ENCODE measurements at places on chromosomes 1 and 21.

- no peak for DNase-seq
Measured at GRCh38 chr1:52225174-52225573, 83.3 kb downstream of the ZFYVE9 start.

DNA sequence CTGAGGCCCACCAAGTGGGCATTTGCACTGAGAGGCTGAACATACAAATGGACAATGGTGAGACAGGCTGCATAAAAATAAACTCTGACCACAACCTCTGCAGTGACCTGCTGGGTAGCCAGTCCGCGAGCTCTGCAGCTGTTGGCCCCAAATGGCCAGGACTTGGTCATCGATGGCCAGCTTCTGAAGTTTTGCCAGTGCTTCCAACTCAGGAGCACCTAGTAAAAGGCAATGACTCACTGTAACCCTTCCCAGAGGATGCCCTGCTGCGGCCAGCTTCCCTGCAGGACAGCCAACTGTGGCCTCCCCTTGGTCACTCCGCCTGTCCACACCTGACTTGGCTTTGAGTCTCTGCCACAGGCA, 185.4 kb downstream of the DYRK1A start:
- DNase-seq, result no peak

GRCh38 chr1:51433269-51433971, 85.6 kb downstream of the EPS15 start:
- DNase-seq, result no peak

DNA sequence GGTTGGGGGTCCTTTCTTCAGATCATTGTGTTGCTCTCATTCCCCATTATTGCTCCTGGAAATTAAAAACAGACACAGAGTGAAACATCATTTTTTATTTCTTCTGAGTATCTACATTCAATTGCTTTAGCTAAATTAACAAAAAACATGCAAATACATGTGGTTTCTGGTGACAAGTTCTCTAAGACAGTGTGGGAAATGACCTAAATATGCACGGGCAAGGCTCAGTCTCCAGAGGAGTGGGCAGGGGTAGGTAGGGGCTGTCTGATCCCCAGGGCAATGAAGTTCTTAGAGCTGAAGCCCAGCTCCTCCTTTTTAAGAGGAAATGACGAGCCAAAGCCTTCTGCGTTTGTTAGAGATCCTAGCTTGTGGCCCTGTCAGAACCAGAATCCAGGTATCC, 4.5 kb downstream of the LEFTY2 start:
- DNase-seq, result no peak

- peak; percentile 38 for DNase-seq
Measured at GRCh38 chr1:183588827-183589226, 1.4 kb downstream of the NCF2 start.

- peak; percentile 19 for DNase-seq
Measured at GRCh38 chr1:204398197-204399125, 13.2 kb downstream of the PPP1R15B start.

GRCh38 chr1:54499097-54499359, 49.0 kb upstream of the ACOT11 start:
- no peak for DNase-seq

DNA sequence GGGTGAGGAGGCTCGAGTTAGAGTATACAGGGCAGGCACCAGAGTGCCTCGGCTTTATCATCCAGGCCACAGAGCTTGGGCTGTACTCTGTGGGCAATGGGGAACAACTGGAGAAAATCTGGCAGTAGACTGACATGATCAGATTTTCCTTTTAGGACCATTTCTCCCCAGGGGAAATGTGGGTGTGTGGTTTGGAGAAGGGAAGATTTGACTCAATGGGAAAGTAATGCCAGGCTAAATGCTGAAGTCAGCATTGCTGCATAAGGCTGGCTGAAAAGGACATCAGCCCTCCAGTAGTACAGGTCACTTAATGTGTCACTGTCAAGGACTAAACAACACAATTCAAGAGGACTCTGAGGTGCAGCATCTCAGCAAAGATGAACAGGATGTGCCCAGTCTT, 5.0 kb downstream of the FYB2 start:
- no peak for DNase-seq

- peak; percentile 94 for DNase-seq
Measured at GRCh38 chr1:52553362-52554266, 722 bp upstream of the TUT4 start.

GRCh38 chr1:15176898-15177665, 23.5 kb downstream of the TMEM51 start:
- DNase-seq, result no peak

DNA sequence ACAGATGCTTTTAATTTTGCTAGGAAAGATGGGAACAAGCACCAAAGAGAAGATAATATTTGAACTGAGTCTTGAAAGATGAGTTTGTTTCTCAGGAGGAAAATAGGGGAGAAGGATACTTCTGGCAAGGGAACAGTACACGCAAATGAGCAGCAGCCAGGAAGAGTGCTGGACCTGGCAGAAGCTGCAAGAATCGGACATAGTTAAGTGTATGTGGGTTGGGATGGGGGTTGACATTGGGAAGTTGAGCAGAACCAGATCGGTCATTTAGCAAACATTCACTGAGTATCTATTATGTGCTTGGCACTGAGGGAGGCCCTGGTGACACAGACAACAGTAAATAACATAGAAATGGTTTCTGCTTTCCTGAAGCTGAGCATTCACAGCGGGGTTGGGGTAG, 198.8 kb downstream of the PLPP3 start:
- no peak for DNase-seq

DNA sequence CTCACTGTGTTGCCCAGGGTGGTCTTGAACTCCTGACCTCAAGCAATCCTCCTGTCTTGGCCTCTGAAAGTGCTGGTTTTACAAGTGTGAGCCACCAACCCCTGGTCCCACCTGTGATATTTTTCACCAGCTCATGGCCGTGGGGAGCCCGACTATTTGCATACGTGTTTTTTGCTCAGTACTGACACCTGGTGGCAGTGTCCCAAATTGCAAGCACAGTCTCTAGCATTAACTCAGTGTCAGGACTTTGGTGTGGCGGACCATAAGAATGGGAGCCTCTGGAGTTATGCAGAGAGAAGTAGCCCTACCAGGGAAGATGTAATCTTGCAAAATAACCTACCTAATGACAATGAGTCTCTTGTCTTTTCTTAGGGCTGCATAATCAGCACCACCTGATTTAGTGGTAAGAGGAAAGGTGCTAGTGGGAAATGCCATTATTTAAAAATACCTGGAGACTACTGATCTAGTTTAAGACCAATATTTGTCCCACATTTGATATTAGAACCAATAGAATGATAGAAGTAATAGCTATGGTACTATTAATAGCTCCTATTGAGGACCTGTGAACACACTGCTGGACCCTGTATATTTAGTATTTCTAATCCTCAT, 305.4 kb downstream of the DISC1 start:
- no peak for DNase-seq

DNA sequence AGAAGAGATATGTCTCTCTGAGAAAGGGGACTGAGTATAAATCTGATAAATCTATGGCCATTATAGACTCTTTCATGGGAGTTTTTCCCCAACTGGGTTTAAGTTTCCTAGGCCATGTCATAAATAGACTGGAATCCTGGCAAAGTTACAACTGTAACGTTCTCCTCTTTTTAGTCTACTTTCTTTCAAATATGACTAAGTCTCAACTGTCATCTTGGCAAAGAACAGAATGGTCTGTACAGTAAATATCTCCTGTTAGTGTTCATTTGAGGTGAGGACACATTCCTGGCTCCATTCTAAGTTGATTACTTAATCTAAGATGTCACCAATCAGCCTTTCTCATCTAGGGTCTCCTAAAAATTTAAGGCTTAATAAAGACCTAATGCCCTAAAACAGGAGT, 300.5 kb downstream of the BRINP2 start:
- no peak for DNase-seq

- peak; percentile 57 for DNase-seq
Measured at GRCh38 chr1:204513117-204513716, 3.0 kb upstream of the MDM4 start.

- no peak for DNase-seq
Measured at GRCh38 chr1:205988585-205988995, 14.6 kb downstream of the RAB7B start.

DNA sequence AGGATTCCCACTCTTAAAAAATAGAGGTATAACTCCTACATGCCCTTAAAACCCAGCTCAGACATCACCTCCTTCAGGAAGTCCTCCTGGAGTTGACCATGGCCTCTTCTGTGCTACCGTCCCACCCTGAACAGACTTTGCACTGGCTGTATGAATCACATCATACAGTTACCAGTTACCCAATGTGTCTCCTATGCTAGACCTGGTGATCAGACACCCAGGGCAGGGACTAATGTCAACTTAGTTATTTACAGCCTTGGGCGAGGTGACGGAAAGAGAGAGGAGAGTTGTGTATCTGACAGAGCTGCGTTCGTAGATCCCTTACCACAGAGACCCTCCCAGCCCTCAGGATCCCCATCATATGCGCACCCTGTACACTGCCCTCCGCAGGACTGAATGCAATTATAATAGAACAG, 72.7 kb downstream of the SLC66A1 start:
- no peak for DNase-seq

GRCh38 chr1:227120826-227121225, 180.7 kb downstream of the COQ8A start:
- DNase-seq, result no peak

DNA sequence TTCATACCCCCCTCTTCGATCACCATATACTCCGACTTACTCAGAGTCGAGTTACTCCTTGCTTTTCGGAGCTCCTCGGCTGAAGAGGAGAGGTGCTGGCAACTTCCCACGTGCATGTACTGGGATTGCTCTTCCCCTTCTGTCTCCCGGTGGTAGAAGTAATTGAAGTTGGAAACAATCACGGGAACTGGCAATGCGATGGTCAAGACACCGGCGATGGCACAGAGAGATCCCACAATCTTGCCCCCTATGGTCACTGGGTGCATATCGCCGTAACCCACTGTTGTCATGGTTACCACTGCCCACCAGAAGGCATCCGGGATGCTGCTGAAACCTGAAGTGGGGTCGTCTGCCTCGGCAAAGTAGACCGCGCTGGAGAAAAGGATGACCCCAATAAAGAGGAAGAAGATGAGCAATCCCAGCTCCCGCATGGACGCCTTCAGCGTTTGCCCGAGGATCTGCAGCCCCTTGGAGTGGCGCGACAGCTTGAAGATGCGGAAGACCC, 1.5 kb downstream of the KCNA3 start:
- DNase-seq, result no peak

DNA sequence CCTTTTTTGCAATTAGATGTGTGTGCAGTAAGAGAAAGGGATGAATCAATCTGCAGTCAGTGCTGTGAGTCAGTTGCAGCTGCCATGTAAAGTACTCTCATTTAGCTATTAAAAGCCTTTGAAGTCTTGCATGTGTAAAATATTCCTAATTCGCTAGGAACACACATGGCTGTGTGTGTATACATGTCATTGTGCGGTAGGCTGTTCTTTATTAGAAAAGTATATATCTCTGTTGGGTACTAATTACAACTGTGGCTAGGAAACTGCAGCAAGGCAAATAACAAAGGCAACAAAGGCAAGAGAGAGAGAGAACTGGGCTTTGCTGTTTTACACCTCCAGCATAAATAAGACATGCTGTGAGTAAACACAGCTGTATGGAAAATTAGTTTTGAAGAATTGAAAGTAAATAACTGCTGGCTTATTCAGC, 41.7 kb downstream of the EPB41 start:
- DNase-seq, result no peak

GRCh38 chr1:239718997-239719628, 332.7 kb downstream of the CHRM3 start:
- peak; percentile 88 for DNase-seq

GRCh38 chr21:32412162-32413014, at the start of gene EVA1C:
TSS of gene EVA1C (plus strand) at chr21:32412706. CDS start at chr21:32412854, 148 bp downstream.
- DNase-seq, result peak; percentile 72

DNA sequence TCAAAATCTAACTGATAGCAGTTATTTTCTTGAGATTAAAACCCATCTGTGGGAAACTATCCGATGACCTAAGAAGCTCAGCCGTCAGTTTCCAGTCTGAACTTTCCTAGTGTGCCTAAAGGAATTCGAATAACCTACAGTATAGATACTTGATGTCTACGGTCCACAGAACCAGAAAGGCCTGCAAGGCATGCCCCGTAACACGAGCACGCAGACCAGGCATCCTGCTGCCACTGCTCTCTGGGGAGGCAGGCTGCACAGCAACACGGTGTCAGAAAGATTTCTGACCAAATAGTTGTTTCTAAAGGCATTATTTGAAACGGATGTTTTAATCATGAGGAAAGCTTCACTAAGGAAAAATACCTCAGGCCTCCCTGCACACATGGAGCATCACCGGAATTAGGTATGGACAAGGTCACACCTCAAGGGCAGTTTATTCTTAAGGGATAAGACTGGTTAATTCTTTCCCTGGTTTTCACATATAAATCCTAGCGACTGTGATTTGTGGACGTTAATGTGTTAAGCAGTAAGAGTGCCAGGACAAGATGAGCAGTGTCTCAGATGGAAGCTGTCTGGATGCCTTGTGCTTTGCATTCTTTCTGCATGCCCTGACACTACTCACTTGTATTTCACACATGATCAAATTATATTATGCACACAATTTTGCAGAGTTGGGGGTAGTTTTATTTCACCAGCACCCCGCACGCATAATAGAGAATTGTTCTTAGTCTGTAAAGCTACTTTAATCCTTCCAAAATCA, 49.0 kb upstream of the NADK start:
- no peak for DNase-seq

GRCh38 chr1:16986962-16987361, 6.5 kb upstream of the MFAP2 start:
- no peak for DNase-seq

DNA sequence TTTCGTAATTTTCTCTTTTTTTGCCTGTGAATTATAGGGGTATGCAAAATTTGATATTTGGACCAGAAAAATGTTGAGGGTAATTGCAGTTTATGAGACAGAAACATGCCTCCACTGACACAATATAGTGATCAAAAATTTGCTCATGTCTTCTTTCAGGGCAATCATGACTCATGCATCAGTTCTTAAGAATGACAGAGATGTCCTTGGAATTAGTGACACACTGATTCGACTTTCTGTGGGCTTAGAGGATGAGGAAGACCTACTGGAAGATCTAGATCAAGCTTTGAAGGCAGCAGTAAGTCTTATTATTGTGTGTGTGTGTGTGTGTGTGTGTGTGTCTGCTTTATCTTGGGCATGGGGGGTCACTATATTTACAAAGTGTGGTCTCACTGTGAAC, 27.5 kb downstream of the CTH start:
- DNase-seq, result peak; percentile 7

DNA sequence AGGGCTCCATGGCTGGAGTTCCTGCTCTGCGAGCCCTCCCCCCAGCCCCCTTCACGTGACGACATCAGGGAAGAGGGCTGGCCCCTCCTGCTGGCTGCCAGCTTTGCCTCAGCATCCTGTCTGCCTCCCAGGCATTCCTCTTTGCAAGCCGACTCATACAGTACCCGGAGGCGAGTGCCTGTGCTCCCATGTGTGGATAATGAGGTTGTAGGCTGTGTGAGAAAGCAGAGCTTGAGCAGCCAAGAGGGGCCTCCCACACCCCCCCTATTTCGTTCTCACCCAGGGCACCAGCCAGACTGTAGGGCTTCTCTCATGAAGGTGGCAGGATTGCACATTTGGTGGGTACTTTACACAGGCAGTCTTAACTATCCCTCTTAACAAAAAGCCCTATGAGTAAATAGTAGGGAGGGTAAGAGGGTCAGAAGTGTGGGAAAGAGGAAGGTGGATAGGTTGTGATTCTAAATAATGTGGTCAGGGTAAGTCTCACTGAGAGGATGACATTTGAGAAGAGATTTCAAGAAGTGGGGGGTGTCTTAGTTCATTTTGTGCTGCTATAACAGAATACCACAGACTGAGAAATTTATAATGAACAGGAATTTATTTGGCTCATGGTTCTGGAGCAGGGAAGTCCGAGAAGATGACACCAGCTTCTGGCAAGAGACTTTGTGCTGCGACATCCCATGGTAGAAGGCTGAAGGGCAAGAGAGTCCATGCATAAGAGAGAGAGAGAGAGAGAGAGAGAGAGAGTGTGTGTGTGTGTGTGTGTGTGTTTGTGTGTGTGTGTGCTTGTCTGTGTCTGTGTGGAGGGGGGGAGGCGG, 113.5 kb downstream of the OMA1 start:
- no peak for DNase-seq

Measured in T-helper 2 cell (primary cell).